CD4-positive, alpha-beta T cell treated with Interleukin-12 subunit alpha and Interleukin-12 subunit beta, for 1 hour (primary cell): ENCODE measurements at places on chromosomes 7 and 10.

GRCh38 chr7:2444476-2444875 lies 31.7 kb downstream of the GRIFIN start:
- no peak for DNase-seq

GRCh38 chr10:117627561-117627960 lies 85.0 kb downstream of the EMX2 start:
- no peak for DNase-seq

GRCh38 chr10:110460111-110460809 lies 37.4 kb upstream of the DUSP5 start:
- peak; percentile 36 for DNase-seq

DNA sequence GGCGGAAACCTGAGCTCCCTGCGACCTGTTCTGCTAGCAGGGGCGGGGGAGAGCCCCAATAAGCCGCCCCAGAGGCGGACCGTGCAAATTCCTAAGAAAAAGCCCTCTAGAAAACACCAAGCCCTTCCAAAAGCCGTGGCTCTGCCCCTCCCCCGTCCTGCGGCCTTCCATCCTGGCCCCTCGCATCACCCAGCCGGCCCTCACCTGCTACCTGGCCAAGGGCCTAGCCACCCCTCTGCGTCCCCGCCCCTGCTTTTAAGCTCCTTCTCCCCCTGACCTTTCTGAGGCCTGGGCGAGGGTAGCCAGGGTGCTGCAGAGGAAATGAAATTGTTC lies 24.9 kb downstream of the SKIDA1 start:
- DNase-seq: no peak

DNA sequence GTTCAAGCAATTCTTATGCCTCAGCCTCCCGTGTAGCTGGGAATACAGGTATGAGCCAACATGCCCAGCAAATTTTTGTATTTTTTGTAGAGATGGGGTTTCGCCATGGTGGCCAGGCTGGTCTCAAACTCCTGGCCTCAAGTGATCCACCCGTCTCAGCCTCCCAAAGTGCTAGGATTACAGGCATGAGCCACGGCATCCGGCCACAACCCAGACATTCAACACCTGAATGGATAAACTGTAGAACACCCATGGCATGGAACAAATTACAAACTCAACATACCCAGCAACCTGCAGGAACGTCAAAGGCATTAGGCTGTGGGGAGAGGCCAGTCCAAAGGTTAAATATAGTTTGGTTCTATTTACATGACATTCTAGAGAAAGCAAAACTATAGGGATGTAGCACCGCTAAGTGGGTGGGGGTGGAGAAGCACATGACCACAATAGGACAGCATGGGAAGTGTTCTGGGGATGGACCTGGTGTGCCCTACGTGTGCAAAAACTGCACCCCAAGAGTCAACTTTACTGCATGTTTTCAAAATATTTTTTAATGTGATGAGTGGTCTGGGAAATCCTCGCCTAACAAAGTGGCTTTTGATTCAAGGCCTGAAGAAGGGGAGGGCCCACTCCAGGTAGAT lies 6.5 kb upstream of the PGAM2 start:
- no peak for DNase-seq

DNA sequence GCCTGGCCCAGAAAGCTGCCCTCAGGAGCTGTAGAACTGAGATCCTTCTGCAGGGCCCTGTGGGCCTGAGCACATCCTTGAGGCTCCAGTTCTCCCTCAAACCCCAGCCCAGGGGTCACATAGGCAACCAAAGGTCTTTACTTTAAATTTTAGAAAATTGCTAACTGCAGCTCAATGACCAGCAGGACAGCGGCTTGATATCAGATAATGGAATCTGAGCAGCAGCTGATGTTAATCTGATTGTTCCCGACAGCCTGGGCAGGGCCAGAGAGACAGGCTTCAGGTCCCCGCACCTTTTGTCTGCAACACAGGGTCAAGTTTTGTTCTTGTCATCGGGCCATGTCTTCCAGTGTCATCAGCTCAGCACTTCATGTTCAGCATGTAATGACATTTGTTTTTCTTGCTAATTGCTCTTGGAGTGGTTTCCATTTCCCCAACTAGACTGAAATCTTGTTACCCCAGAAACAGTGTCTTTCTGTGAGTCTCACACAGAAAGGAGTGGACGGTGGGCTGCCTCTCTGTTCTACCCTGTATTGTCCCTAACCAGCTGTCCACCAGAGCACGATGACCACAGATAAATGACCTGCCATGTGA lies 91.0 kb downstream of the PAXIP1 start:
- DNase-seq: no peak

DNA sequence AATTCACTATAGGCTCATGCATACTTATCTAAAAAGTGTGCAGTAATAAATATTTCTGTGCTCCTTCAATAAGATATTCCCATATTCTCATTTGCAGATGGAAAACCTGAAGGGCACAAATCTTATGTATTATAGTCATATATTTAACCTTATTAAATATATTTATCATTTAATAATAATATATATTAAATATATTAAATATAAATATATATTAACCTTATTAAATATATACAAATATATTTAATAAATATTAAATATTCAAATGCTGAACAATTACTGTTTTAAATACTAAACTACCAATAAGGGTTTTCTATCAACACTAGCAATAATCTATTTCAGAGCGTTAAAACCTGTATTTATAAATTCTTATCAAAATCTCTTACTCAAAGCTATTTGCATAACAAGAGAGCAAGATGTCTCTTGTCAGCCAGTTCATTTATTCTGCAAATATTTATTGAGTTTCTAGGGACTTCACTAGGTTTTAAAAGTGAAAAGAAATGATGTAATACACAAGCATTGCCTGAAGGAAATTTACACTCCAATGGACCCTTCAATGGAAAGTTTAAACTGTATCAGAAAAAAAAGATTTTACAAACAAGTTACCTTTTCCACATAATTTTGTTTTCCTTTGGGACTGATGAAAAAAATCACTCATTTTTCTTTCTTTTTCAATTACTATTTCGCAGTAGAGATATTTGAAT lies 159.2 kb downstream of the AGMO start:
- DNase-seq: no peak

- DNase-seq: no peak
These were observed 326.6 kb upstream of the POM121L12 start for GRCh38 chr7:52708846-52709245.

- no peak for DNase-seq
These were observed 9.3 kb downstream of the CLCN1 start for GRCh38 chr7:143325240-143325639.

DNA sequence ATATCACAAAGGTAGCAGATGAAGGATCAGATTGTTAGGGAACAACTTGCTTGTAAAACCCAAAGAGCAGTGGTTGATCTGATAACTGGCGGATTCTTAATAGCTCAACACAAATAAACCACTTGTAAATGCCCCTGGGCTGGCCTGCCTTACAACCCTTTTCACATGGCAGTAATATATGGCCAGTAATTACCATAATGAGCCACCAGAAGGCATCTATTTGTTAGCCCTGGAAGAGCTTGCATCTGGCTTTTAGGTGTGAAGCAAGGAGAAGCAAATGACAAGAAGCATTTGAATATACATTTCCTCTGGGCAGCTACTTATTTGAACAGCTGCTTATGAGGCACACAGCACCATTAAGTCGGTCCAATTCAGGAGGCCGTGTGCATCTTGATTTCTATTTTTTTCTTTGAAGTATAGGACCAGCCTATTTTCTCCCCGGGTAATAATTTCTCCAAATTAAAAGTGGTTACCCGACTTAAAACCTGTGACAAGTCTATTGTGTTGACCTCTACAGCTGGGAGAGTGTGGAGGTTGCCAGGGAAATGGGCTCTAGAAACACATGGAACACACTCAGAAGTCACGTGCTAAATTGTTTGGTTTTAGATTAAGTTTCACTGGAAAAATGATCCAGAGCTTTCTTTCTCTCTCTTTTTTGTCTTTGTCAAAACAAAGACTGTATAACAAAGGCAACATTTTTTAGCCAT lies 113.4 kb downstream of the SEM1 start:
- DNase-seq: no peak

GRCh38 chr10:67527351-67527750 lies 168.6 kb downstream of the CTNNA3 start:
- no peak for DNase-seq

DNA sequence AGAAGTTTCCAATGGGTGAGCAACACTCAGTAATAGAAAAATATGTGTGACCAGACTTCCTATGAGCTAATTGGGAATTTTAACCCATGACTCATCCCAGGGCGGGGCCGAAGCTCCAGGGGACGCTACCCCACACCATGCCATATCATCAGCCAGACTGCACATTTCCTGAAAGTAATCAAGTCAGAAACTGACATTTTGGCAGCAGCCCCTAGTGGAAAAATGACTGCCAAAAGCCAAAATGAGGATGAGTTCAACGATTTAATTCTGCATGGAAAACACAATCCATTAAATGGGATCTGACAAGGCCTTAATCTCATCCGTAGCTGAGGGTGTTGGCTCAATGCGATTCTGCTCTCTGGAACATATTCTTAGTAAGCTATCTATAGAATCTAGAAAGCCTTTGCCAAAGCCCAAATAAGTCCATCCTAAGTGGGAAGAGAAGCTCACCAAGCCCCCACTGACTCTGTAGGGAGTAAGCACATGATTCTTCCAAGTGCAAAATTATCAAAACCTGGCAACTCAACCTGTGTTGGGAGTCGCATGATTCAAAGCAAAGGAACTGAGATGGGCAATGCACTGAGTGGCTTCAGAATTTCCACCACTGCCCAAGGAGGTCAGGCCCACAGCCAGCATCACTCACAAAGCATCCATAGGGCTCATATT lies 93.1 kb upstream of the PDE1C start:
- no peak for DNase-seq

GRCh38 chr10:9792181-9792580 lies 1225.5 kb upstream of the CELF2 start:
- DNase-seq: no peak

- DNase-seq: peak; percentile 55
These were observed 45.1 kb downstream of the ST8SIA6 start for GRCh38 chr10:17409170-17409733.

DNA sequence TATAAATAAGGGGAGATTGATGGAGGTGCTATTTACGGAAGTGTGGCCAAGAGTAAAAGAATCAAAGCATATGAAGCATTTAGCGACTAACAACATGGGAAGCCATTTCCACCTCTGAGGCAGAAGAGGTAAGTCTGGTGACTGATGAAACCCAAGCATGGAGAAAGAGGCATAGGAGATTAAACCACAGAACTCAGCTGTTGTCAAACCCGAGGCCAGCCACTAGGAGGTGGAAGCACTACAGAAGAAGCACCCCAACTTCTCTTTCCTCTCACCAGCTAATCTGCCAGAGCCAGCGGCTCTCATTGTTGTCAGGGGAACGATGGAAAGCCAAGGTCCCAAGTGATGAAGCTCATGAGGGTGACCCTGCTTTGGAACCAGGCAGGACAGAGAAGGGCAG lies 19.6 kb upstream of the CNTNAP2 start:
- DNase-seq: no peak

DNA sequence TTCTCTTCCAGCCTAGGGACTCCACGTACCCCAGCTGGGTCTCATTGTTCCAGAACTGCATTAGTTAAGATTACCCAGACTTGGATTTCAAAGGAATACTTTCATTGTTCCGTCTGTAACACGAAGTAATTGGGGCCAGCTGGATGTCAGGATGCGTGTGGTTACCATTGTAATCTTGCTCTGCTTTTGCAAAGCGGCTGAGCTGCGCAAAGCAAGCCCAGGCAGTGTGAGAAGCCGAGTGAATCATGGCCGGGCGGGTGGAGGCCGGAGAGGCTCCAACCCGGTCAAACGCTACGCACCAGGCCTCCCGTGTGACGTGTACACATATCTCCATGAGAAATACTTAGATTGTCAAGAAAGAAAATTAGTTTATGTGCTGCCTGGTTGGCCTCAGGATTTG lies 21.0 kb downstream of the LRRC17 start:
- no peak for DNase-seq

- no peak for DNase-seq
These were observed 202.1 kb downstream of the PTEN start for GRCh38 chr10:88065383-88066049.

- DNase-seq: no peak
These were observed 705.5 kb downstream of the GRID1 start for GRCh38 chr10:85661123-85661522.

- DNase-seq: peak; percentile 37
These were observed 15.9 kb downstream of the ITPRIP start for GRCh38 chr10:104322416-104322782.

- no peak for DNase-seq
These were observed 72.4 kb upstream of the PDGFA start for GRCh38 chr7:591856-592628.

- peak; percentile 29 for DNase-seq
These were observed 1.0 kb downstream of the CHST15 start for GRCh38 chr10:124092250-124092859.

GRCh38 chr7:91324663-91325062 lies 60.4 kb downstream of the FZD1 start:
- DNase-seq: no peak

DNA sequence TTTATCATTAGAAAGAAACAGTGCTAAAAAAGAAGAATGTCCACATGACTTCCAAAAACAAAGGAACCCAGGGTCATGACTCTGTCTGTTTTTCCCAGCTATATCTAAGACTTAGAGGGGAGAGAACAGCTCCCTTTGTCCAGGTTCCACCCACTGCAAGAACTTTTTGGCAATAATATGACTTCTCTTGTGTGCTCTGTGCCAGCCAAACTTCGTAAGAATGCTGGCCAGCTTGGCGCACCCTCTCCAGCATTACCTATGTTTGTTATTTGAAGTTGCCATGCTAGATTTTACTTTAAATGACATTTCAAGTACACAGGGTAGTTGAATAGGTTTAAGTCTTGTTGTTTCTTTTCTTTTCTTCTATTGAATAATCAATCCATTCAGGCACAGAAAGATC lies 371.4 kb downstream of the KCNMA1 start:
- DNase-seq: no peak

GRCh38 chr10:48523820-48524758 lies 80.8 kb downstream of the ARHGAP22 start:
- DNase-seq: no peak

GRCh38 chr10:117221156-117221711 lies 19.7 kb upstream of the SLC18A2 start:
- DNase-seq: no peak

- no peak for DNase-seq
These were observed 240.0 kb downstream of the SKAP2 start for GRCh38 chr7:26624431-26624830.

DNA sequence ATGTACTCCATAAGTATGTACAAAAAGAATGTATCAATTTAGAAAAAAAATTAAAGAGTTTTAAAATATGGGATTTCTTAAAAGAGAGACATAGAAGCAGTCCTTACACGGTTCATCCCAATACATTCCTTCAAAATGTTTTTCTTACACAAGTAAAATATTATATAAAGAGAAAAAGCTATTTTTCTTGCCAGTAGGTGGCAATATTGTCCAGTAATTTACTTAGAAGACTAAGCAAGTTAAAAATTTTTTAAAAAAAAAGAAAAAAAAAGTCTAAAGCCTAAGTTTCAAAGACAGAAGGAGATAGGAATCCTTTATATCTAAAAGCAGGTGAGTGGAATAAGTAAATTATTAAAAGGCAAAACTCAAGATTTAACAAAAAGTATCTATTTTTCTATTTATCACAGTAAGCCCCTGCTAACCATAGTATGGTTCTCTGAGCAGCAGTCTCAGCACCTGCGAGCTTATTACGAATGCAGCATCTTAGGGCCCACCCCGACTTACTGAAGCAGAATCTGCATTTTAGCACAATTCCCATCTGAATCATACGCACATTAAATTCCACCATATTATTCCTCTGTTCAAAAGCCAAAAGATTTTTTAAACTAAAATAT lies 240.6 kb downstream of the DGKI start:
- DNase-seq: peak; percentile 12
